Hypothalamus (tissue), 51 donors: ENCODE measurements at places on chromosomes 1 and 21.

DNA sequence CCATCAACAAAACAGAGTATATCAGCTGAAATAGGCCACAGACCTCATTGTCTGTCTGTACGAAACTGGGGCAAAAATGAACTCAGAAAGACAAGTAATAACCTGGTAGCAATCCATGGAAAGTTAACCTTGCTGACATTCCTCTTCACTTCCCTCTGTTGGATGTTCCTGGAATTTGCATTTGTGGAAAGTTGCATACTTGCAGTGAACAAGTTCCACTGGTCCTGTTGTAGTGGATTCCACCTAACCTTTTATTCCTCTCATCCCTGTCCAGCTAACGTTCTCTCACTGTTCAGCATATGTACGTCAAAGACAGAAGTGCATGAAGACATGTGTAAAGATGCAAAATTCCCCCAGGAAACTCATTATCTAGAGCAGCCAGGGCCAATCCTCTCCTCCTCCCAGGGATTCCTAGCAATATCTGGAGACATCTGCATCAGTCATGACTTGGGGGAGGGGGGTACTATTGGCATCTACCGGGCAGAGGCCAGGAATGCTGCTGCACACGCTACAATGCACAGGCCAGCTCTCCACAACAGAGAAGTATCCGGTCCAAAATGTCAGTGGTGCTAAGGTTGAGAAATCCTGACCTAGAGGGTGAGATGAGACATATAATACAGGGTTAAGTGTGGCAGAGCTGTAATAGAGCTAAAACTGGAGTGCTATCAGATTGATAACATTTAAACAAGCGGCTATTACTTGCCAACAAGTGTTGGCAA, 8.2 kb downstream of the LPAR3 start:
- no peak for DNase-seq

DNA sequence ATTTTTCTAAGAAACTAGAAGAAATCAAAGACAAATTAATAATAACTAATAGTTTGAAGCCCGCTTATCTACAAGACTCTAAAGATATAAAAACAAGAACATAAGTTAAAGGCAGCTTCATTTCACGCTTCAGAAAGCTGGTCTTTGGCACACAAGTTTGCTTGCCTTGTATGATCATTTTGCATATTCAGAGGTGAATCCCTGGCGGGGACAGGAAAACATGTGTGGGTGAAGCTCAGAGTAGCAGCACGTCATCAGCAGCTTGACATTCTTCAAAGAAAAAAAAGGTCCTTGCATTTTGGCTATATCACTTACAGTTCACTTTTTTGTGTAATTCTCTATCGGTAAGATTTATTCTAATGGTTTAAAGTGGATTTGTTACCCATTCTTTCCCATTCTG, 1911.8 kb downstream of the MRPL39 start:
- DNase-seq, result no peak

- no peak for DNase-seq
These were observed 394 bp upstream of the GRHL3 start for GRCh38 chr1:24318615-24319311.

- no peak for DNase-seq
These were observed 37.9 kb upstream of the PALMD start for GRCh38 chr1:99608058-99608457.

GRCh38 chr1:157152510-157152909, 14.3 kb upstream of the ETV3 start:
- no peak for DNase-seq

- DNase-seq, result no peak
These were observed 14.3 kb upstream of the SLC5A9 start for GRCh38 chr1:48208251-48208650.

GRCh38 chr1:62685431-62685859, 2.7 kb downstream of the DOCK7 start:
- no peak for DNase-seq

GRCh38 chr1:7616076-7616832, 154.8 kb upstream of the VAMP3 start:
- no peak for DNase-seq

- DNase-seq, result no peak
These were observed 623.5 kb downstream of the MATN1 start for GRCh38 chr1:30099587-30100523.

DNA sequence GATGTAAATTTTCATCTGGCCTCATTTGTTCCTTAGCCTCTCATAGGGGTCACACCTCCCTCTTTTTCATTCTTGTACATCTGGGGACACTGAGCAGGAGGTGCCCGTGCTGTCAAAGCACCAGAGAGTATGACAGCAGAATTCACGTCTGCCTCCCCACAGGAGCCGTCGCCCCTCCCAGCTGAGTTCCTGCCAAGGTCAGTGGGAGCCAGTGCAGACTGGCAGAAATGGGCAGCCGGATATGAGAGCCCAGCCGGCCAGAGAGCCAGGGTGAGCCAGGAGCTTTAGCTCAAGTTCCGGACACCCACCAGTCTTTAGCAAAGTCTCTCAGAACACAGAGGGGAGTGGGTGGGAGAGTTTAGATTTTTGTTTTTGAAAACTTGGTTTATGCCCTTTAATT, 21.9 kb downstream of the GPR137B start:
- DNase-seq, result no peak

GRCh38 chr1:150072959-150073358, 5.4 kb downstream of the VPS45 start:
- no peak for DNase-seq

DNA sequence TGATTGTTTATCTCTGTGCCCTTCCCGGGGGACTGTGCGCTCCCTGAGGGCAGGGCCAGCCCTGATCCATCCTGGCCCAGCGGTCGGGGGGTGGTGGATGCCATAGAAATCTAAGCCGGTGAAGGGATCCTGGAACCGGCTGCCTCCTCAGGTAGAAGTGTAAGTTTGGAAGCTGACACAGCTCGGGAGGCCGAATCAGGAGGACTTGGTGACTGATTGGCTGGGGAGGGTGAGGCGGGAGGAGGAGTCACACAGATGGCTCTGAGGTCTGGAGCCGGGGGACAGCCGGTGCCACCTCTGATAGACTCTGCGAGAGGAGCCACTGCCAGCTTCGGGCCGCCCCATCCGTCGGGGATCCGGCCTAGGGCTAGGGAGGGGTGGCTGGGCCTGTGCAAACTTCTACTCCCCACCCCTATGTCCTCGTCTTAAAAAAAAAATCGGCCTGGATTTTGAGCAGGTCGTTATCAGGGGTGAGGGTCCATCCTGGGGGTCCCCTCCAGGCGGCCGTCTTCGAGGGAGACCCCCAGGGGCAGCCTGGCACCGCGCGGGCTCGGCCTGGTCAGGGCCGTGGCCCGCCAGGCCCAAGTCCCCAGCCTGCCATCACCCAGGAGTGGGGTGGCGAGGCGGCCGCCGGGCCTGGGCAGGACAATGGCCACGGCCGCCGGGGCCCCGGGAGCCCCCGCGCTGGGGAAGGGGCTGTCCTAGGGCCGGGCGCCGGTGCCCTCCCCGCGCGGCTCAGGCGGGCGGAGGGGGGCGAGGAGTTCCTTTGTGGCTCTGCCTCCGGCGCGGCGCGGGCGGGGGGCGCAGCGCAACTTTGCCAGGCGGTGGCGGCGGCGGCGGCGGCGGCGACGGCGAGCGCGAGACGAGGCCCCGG, 708 bp upstream of the ZNF362 start:
- DNase-seq, result peak; percentile 24

DNA sequence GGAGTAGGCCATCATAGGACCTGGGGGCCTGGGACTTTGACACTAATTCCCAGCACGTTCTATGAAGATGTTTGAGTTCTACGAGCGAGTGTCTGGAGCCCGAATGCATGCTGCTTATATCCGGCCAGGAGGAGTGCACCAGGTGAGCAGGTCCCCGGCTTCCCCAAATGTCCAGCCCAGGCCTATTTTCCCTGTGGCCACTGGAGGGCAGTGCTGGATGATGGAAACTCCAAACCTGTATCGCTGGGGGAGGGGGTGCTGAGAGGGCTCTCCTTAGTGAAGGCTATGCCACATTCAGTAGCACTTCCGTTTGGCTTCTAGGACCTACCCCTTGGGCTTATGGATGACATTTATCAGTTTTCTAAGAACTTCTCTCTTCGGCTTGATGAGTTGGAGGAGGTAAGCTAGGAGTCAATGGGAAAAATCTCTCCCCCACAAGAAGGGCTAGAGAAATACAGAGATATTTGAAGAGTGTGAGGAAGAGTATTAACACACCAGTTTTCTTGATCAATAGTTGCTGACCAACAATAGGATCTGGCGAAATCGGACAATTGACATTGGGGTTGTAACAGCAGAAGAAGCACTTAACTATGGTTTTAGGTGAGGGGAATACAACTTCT, 5.2 kb upstream of the FCER1G start:
- DNase-seq, result no peak

DNA sequence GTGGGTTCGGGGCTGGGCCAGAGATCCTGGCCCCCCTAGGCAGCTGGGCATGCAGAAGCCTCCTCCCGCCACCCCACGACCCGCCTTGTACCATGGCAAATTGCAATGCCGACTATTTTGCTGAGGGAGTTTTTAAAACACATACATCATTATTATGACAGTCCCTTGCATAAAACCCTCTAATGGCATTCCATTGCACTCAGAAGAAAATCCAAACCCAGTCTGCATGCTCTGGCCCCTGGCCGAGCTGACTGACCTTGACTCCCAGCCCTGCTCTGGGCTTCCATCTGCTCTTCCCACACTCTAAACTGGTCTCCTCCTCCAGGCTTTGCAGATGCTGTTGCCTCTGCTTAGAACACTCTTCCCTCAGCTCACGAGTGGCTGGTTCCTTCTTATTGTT, 28.0 kb downstream of the PADI2 start:
- no peak for DNase-seq

- DNase-seq, result no peak
These were observed 47.7 kb downstream of the CDC42BPA start for GRCh38 chr1:227270554-227270953.

- DNase-seq, result no peak
These were observed 1386.8 kb downstream of the MRPL39 start for GRCh38 chr21:24220446-24220845.

DNA sequence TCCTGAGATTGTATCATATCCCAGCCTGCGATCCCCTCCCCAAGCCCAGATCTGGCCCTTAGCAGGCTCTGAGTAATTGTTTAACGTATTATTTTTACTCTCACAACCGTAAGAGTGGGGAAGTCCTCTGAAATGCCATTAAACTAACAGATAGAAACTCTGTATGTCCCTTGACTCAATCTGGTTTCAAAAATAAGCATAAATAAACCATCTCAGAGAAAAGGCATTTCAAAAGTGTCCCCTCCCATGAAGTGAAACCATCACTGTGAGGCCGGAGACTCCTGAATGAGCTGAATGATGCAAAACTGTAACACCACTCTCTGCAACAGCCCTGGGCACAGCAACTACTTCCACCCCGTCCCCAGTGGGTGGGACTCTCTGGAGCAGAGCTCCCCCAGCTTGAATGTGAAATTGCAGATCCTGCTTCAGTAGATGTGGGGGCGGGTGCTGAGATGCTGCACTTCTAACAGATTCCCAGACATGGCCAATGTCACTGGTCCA, 104.1 kb downstream of the SYF2 start:
- no peak for DNase-seq

GRCh38 chr1:116950517-116951199, 40.9 kb downstream of the PTGFRN start:
- no peak for DNase-seq
